Activated effector memory CD4-positive, alpha-beta T cell treated with anti-CD3 and anti-CD28 coated beads, Interleukin-2, amount 50 U/mL, for 16 hours (primary cell): ENCODE measurements at places on chromosomes 7 and 10.

GRCh38 chr10:119104654-119105015 lies 722 bp downstream of the DENND10 start:
- no peak for DNase-seq

DNA sequence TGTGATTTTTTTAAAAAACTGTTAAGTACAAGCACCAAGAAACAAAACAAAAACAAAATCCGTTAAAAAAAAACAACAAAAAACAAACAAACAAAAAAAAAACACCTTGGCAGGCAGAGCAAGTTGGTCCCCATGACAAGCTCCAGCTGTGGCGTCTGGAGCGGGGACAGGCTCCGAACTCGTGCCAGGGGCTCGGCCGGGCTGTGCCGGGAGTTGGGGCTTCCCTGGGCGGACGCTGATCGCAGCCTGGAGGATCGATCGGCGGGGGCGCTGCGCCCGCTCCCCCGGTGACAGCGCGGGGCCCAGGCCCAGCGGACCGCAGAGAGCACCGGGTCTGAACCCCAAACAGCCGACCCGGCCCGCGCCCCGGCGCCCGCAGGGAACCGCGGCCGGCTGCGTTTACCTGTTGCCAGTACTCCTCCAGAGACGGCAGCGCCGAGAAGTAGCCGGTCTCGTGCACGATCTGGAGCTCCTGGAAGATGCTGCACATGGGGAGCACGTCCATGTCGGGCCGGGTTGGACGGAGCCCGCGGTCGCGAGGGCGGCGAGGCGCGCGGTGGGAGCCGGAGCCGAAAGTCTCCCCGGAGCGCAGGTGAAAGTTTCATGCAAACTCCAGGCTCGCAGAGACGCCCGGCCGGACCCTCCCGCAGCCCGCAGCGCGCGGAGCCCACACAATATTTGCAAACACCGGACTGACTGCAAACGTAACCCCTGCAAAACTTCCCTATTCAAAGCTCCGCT lies at the start of gene KLF6:
Gene KLF6, minus strand, starts transcription at position 700 of the 741 bp plus-strand sequence. Its CDS starts 195 bp downstream, at position 505.
- DNase-seq, result no peak

- DNase-seq, result no peak
These were observed 241.2 kb downstream of the SKIDA1 start for GRCh38 chr10:21284301-21284700.

DNA sequence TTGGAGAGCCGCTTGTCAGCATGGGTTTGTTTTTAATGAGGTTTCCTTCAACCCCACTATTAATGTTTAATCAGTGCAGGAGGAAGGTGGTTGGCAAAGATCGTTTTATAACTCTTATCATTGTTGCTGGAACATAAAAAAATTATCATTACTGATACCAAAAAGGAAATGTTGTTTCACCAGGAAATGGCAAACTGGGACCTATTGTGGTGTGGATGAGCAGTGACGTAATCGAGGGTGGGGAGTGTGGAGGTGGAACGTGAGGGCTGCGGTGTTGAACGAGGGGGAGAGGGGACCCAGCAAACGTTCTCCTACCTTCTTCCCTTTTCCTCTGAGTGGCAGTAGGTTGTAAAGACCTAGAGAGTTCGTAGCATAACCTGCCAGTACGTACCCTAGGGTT lies 71.9 kb upstream of the TOMM7 start:
- DNase-seq, result no peak

DNA sequence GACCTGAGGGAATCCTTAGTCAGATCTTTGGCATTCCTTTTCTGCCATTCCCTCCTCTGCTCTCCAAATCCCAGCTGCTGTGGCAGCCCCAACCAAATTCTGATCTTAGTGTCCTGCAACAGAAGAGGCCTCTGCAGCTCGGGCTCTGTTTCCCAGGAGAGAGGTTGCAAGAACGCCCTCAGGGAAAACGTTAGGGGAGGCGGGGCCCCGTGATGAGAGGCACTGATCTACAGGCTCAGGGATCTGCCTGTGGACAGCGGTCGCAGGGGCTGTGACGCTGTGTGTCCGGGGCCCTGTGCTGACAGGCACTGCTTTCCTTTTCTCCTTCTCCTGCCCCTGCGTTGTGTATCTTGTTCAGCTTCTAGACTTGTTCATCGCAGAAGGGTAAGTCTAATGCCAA lies 57.3 kb upstream of the DPYSL4 start:
- DNase-seq, result peak; percentile 19

DNA sequence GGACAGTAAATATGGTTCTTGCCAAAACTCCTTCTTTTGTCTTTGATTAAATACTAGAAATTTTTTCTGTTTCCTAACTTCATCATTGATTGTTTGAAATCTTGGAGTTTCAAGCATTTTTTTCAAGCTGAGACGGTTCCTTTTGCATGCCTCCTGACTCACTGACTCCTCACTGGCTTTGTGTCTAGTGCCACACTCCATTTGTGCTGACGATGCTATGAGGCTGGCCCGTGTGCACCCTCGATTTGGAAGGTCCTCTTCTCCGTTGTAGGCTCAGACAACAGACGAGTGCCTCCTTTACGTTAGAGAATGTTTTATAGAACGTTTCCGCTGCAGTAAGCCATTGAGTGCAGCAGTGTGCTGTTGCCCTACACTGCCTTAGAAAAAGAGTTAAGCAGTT lies 10.8 kb upstream of the CSGALNACT2 start:
- DNase-seq, result no peak
